Kidney capillary endothelial cell (primary cell): ENCODE measurements at places on chromosomes 5 and 9.

- DNase-seq: peak; percentile 49
Observed at GRCh38 chr9:14423815-14424261, 109.9 kb upstream of the NFIB start.

DNA sequence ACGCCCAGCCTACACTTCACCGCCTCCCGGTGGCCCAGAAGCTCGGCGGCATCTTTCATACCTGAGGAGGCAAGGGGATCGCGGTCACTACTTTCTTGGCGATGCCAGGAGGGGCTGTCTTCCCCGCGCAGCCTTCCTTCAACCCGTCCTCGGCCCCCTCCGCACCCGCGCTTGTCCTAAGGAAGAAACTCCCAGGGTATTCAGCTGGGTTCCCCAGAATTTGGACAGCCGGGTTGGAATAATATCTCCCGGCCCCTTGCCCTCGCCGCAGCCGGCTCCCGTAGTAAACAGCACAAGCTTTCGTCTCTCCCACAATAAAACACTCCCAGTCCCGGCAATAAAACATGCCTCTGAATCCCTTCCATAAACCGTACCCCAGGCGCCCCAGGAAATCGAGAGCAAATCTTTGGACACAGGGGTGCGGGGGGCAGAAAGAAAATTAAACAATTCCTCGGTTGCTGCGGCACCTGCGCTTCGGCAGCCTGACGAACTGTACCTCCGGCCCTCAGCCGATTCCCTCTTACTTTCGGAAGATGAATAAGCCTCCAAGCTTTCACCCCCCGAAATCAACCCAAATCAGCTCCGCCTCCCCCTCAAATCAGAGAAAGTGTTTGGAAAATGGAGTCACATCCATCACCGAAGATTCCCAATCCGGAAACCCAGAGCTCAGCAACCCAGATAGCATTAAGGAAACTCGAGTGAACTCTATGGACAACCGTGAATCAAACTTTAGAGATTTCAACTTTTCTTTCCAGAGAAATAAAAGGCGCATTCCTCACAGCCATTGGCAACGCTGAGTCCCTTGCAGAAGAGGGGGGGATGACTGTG lies 1.1 kb downstream of the OTP start:
- no peak for DNase-seq

DNA sequence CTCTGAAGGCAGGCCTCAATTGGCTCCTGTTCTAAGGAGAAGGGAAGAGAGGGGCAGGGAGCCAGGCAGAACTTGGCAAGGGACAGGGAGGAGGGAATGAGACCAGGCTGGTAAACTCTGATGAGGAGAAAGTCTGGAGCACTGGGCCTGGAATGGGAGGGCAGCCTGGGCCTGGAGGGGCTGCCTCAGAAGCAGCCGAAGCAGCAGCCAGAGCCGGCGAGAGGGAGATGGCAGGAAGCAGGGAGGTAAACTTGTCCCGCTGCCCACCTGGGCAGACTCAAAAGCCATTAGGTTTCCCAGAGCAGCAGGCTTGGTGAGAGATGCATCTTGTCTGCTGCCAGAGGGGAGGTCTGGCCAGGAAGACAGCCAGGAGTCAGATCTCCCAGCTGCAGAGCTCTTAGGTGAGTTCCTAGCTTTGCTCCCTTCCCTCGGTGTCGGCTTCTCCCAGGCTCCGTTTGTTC lies 37.0 kb upstream of the CRB2 start:
- no peak for DNase-seq

DNA sequence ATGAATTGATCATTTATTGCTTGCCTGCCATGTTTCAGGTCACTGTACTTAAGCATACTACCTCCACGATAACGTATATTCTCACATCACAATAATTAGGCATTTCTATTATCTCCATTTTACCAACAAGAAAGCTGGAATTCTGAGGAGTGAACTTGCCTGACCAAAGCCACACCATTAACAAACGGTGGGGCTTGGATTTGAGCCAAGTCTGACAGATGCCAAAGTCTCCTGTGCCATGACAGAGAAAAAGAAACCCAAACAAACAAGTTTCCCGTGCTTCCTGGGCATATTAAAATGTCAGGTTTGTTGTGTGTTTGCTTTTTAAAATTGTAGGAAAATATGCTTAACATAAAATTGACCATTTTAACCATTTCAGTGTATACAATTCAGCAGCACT lies 40.8 kb upstream of the KCNV2 start:
- no peak for DNase-seq

GRCh38 chr5:143685246-143685815 lies 126.6 kb upstream of the HMHB1 start:
- no peak for DNase-seq

DNA sequence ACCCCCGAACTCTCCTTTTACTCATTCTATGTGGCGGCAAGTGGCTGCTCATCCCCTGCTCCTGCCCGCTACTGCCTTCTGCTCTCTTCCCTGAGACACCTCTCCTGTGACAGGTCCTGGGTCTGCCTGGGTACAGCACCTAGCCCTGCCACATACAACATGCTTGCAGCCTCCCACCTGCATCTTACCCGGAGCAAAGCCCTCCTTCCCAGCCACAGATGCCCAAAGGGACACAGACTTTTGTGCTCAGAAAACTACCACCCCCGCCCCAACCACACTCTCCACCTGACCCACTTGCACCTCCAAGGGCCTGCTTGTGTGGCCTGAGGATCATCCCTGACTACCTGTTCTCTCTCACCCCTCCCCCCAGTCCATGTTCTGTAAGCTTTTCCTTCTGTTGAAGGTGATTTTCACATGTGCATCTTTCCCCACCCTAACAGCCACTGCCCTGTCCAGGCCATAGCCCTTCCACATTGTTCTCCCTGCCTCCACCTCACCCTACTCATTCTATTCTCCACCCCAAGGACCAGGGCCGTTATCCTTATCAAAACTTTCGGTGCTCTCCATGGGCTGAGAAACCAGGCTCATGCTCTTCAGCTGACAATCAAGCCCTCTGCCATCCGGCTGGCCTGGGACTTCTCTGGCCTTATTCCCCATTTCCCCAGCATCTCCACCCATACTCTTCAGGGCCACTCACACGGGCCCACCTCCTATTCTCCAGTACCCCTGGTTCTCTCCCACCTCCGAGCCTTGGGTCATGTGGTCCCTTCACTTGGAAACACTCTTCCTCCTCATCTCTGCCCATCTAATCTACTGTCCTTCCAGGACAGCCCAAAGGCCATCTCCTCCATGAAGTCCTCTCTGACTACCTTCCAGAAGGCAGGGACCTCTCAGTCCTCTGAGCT lies 46.4 kb upstream of the ALDH1B1 start:
- no peak for DNase-seq

- DNase-seq: no peak
Observed at GRCh38 chr5:121993191-121993590, 31.4 kb downstream of the SRFBP1 start.

- no peak for DNase-seq
Observed at GRCh38 chr5:144173766-144174165, 3.1 kb downstream of the KCTD16 start.

DNA sequence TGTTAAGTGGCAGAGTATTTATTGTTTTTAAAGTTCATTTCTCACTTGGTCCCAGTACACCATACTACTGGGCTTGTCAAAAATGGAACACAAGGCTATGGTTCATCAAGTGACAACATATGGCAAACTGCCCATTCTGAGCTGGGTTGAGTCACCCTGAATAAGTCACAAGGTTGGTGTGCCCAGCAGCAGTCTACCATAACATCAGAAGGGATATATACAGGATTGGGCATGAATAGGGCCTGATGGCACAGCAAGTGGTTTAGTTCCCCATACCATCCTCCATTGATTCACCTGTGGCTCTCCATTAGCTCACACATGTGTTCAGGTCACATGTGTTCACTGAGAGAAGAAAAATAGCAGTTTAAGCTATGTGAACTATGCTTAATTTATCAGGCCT lies 249.8 kb upstream of the PRDM9 start:
- no peak for DNase-seq

DNA sequence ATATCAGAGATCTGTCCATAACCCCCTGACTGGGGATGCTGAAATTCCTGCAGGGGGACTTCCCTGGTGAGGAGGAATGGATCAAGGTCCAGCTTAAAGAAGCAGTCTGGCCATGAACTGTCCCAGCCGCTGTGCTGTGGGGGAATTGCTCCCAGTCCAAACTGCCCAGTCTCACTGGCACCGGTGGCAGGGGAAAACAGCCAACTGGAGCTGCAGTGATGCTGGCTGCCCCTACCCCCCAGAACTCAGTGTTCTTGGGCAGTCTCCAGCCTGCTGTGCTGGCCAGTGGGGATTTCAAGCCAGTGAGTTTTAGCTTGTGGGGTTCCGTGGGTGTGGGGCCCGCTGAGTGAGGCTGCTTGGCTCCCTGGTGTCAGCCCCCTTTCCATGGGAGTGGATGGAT lies 306.5 kb upstream of the RPS23 start:
- no peak for DNase-seq

- DNase-seq: no peak
Observed at GRCh38 chr5:98464737-98465330, 308.6 kb upstream of the RGMB start.

DNA sequence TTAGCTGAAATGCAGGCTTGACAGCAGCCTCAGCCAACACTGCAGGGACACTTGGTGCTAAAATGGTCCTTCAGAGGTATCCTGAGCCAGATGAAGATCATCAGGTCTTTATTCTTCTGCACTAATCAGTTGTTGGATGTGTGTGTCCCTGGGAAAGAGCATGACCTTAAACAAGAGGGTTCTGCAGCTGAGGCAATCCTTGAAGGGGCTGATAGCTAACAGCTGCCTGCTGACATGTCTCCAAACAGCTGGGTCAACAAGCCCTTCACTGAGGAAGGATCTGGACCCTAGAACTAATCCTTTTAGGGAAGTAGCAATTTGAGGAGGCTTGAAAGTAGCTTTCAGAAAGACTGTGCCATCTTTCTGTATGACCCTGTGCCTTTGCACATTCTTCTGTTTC lies 376.3 kb upstream of the ACTBL2 start:
- no peak for DNase-seq

DNA sequence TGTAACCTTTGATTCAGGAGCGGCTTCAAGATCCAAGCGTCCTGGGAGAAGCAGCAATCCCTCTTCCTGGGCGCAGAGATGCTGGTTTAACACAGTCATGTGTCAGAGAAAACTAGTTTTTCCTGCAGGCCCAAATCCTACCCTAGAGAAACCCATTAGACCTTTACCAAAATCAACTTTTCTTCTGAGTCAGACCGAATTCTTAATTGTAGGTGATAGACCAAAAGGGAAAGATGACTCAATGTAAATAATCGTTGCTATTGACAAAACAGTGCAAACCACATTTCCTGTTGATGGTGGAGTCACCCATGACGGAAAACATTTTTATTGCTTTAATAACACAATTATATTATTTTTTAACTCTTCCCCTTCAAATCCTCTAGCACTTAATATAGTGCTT lies 40.1 kb downstream of the SLC1A1 start:
- peak; percentile 86 for DNase-seq
